SK-N-MC (cell line): ENCODE measurements at places on chromosomes 6 and 20.

GRCh38 chr6:161265554-161265953 is 8.3 kb downstream of the AGPAT4 start:
- DNase-seq: no peak

DNA sequence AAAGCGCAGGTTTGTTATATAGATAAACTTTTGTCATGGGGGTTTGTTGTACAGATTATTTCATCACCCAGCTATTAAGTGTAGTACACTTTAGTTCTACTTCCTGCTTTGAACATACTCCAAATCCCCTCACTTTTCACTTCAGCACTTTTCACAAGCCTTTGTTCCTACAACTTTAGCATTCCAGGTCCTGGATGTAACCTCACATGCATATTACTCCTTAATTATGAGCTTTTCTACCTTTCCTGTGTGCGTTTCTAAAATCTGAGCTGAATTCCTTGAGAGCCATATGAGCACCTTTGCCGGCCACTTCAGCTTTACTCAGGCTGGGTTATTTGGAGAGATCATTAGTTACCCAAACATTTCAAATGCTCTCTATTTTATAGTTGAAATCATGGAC is 179.2 kb upstream of the TNFAIP3 start:
- DNase-seq: no peak

- no peak for DNase-seq
Observed at GRCh38 chr6:43559328-43559727, 16.5 kb downstream of the XPO5 start.

- no peak for DNase-seq
Observed at GRCh38 chr6:85436939-85437495, 12.9 kb upstream of the NT5E start.

GRCh38 chr6:1654054-1654453 is 44.3 kb downstream of the FOXC1 start:
- DNase-seq: no peak

DNA sequence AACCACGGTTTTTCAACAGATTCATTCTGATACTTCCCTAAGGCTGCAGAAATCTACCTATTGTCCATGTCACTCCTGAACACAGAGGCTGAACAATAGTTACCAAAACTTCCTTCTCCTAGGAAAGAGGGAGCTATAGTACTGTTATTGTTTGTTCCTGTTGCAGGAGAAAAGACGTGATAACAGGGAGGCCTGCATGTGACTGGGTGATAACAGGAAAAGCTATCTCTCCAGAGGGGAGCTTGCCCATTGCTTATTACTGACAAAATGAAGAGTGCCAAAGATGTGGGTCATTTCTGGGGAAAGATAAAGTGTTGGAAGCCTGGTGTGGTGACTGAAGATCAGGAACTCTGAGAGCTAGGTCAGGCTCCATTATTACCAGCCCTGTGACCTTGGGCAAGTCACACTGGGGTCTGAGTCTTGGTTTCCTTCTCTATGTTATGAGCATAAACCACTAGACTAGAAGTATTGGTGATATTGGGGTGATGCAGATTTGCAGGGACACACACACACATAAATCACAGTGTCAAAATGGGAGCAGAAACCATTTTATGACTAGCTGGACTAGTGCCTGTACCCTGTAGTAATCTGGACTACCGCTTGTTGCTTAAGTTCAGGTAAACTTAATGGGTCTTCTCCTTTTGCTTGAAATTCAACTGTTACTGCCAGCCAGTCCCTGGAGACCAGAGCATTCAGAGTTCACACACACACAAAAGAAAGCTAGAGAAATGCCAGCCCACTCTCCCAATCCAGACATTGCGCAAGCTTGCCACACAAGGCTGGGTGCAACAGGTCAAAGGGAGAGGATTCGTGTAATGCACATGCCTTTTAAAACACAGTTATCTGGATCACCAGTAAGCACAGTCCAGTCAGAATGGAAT is 136.0 kb upstream of the CNR1 start:
- DNase-seq: no peak
